ENCODE measurements at places on chromosomes 7 and 10.

- no peak for DNase-seq
Measured at GRCh38 chr10:12191715-12192114, 4.0 kb downstream of the NUDT5 start.

- DNase-seq, result no peak
Measured at GRCh38 chr10:132610071-132610701, 72.6 kb downstream of the INPP5A start.

GRCh38 chr10:64332551-64332950 is 811.4 kb downstream of the REEP3 start:
- DNase-seq, result no peak

- DNase-seq, result no peak
Measured at GRCh38 chr7:76133164-76133775, 68.4 kb upstream of the SRRM3 start.

GRCh38 chr7:98178762-98179490 is 32.3 kb upstream of the BHLHA15 start:
- DNase-seq, result no peak

DNA sequence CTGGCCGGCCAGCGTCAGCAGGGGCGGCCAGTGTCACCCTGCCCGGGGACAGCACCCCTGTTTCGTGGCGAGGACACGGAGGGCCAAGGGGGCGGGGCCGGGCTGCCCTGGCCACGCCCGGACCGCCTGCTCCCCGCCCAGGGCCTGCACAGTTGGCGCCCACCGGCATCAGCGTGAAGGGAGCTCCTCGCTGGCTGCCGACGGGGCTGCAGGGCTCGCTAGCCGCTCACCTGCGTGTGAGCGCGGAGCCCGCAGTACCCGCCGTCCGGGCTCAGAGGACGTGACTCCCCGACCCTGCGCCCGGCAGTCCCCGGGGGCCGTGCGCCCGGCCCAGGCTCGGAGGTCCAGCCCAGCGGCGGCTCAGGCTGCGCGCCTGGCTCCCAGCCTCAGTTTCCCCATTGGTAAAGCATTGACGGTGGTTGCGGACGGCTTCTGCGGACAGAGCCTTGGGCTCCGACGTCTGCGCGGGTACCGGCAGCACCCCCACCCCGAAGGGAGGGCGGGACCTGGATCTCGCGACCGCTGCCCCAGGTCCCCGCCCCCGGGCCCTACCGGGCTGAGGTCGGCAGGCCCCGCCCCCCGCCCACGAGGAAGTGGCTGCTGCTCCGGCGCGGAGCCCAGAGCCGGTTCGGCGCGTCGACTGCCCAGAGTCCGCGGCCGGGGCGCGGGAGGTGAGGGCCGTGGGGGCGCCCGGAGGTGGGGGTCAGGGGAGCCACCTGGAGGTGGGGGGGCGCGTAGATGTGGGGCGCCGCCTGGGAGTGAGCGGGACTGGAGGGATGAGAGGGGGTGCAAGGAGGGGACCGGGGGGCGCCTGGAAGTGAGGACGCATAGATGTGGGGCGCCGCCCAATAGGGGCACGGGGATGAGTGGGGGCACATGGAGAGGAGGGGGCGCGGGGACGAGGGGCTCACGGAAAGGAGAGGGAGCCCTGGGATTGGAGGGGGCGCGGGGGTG is at the start of gene ARPC1B:
TSS of gene ARPC1B (plus strand) at position 620 of the 954 bp plus-strand sequence. CDS start 10,985 bp downstream, outside the sequence.
- peak; percentile 76 for DNase-seq

DNA sequence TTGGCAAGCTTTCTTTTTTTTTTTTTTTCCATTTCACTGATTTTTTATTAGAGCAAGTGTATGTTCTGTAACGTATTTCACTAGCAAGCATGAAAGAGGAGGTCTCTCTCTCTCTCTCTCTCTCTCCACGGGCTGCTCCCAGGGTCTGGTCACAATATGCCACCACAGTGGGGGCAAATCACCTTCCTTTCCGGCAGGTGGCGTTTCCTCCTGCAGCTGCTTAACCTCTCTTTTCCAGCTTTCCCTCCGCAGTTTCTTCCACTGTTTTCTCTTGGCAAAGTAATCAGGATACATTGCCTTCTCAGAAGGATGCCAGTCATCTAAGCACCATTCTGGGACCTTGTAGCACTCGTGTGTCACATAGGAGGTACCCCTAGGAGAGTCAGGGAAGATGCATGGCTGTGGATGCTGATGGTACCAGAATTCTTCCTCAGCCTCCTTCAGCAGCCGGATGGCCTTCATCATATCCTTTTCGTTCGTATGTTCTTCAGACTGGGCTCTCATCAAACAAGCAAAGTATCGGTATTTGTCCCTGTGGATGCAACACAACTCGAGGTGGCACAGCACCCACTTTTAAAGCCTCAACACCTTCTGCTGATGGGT is 197.3 kb upstream of the PODXL start:
- no peak for DNase-seq

- no peak for DNase-seq
Measured at GRCh38 chr10:100333661-100334440, 3.8 kb upstream of the PKD2L1 start.

DNA sequence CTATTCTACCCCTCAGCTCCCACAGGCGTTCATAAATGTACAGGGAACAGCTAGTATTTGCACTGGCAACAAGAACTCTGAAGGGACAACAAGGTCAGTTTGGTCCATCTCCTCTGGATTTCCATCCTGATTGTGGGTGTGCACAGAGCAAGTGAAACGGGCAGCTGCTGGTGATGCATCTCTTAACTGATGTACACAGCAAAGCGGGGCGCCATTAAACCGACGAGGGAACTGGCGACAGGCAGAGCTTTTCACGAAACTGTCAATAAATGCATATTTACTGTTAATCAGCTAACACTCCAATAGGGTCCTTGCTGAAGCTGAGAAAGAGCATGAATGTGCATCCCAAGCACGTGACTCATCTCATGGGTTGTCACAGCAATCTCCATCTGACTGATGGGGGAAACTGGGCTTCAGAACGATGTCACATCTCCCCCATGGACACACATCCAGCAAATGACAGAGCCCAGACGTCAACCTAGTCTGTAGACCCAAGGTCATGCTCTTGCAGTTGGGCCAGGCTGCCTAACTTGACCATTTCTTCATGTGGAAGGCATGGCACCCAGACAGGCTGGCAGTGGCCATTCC is 54.2 kb downstream of the FAM53B start:
- DNase-seq, result peak; percentile 19

DNA sequence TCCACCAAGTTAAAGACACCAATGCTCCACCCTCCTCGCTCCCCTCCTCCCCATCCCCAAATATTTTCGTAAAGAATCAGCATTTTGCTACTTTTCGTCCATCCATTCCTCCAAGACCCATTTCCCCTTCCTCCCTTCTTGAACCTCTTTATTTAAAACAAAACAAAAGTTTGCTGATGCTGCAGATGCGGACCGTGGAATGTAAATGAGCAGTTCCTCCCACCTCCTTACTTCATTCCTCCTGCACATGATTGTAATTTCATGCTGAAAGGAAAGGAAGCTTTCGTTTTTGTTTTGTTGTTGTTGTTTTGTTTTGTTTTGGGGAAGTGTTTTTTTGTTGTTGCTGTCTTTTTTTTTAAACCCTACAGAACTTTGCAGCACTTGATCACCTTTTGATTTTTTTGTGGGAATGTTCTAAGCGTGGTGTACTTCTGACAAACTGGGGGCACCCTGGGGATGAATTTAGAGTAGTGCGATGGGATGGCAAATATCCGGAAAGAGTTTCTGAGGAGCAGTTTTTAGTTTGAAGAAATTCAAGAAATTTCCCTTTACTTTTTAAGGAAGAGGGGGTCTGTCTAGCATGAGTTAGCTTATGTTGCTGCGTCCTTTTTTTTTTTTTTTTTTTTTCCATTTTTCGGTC is 177.3 kb downstream of the TCF7L2 start:
- DNase-seq, result no peak

DNA sequence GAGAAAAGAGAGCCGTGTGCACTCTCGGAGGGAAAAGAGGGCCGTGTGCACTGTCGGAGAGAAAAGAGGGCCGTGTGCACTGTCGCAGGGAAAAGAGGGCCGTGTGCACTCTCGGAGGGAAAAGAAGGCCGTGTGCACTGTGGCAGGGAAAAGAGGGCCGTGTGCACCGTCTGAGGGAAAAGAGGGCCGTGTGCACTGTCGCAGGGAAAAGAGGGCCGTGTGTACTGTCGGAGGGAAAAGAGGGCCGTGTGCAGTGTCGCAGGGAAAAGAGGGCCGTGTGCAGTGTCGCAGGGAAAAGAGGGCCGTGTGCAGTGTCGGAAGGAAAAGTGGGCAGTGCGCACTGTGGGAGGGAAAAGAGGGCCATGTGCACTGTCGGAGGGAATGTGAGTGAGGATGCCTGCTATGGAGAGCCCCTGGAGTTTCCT is 188.7 kb downstream of the DNAJB6 start:
- DNase-seq, result peak; percentile 9

DNA sequence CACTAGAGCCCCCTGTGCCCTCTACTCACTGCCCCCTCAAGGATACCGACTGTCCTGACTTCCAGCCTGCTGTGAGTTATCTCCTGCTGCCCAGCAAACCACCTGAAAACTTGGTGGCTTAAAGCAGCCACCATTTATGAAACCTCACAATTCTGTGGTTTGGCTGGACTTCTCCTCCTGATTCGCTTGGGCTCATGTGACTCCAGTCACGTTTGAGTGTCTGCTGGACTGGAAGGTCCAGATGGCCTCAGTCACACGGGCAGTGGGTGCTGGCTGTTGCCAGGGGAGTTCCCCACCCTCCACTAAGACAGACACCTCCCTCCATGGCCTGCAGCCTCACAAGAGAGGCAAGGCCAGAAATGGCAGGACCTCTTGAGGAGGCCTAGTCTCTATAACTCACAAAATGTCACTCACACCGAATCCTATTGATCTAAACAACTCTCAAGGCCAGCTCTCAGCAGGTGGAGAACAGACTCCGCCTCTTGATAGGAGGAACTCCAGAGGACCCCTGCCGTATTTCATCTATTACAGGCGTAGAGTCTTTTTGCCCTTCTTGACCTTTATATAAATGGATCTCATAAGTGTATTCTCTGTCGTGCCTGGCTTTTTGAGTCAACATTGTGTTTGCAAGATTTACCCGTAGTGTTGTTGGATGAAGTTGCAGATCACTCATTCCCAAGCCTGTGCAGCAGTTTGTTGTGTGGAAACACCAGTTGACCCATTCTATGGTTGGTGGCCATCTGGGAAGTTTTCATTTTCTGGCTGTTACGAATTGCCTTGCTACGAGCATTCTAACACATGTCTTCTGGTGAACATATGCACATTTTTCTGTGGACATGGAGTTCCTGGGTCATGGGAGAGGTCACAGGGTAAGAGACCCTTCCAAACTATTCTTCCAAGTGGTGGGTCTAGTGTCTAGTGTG is 48.3 kb downstream of the ZMIZ1 start:
- DNase-seq, result no peak

DNA sequence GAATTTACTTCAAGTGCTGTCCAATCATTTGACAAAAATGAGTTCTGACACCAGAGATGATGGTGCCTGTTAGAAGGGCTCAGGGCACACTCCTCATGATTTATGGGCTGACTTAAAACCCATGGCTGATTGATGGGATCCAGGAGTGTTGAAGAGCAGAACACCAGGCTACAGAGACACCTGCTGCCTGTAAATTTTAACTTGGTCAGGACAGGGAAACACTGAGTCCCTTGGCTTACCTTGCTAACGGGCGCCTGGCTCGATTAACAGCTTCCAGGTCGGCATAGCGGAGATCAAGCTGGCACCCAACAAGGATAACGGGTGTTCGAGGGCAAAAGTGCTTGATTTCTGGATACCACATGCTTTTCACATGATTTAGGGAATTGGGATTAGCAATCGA is 51.4 kb downstream of the RHOBTB1 start:
- DNase-seq, result no peak

DNA sequence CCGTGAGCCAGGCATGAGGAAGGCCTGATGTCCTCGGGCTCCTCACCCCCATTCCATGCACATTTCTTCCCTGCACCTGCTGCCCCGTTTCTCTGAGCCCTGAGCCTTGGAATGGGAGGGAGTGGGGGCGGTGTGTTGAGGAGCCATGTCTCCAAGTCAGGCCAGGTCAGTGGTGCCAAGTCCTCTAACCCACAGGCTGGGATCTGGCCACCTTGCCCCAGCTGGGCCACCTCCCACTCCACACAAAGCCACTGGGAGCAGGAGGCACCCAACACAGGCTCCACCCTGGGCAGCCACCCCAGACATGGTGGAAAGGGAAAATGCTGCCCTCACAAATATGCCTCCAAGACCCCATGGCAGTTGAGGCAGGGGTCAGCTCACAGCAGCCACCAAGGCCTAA is 27.7 kb downstream of the ZCCHC24 start:
- DNase-seq, result no peak

- no peak for DNase-seq
Measured at GRCh38 chr10:23146258-23146657, 45.9 kb upstream of the PTF1A start.

DNA sequence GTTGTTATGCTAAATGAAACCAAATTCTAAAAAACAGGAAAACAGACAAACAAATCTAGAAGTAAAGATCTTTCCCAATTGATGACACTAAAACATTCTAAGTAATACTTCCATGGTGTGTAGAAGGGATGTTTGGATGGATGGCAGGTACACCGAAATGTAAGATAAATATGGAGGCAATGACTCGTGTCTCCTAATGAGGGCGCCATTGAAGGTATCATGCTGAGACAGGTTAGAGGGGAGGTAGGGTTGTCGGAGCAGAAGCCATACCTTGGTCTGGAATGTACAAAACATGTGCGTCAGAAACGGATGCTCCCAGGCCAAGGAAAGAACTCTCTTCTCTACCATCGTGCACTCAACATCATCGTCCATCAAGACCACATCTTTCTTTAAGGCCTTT is 101.4 kb downstream of the PRKCQ start:
- peak; percentile 4 for DNase-seq

GRCh38 chr7:74044366-74045350 is 16.7 kb downstream of the ELN start:
- DNase-seq, result no peak

GRCh38 chr10:95425592-95426465 is 135.0 kb upstream of the PDLIM1 start:
- peak; percentile 84 for DNase-seq

DNA sequence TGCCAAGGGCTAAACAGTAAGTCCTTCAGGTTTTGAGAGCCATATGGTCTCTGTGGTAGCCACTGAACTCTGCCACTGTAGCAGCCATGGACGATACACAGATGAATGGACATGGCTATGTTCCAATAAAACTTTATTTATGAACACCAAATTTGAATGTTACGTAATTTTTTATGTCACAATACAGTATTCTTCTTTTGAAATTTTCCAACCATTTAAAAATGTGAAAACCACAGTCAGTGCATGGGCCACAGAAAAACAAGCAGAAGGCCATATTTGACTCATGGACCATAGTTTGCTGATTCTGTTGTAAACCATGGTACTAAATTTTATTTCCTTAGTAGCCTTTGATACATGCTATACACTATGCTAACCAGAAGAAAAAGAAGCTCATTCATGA is 361.8 kb downstream of the MAGI2 start:
- DNase-seq, result no peak
